Spinal cord (tissue), 10 donors: ENCODE measurements at places on chromosomes 12 and 14. TPM values are rescaled to one million over a fixed set of nuclear protein-coding genes. Genes with fewer than 3 reads are reported as not detected.

DNA sequence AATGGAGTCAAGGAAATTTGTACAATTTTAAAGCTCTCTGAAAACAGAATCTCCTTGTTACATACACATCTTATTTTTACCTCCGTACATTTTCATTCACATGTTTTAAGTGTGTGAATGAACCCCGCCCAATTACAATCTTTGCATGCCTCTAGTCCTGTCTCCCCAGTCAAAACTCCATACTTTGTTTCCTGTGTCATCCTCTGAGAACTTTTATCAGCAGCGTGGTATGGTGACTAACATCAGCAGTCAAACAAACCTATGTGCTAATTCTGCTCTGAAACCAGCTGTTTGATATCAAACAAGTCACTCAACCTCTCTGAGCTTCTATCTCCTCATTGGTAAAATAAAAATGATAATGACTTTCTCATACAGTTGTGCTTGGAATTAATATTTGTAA, 15.8 kb upstream of the ERGIC2 start:
- H3K4me3 ChIP-seq: no peak overlapping the region
- H3K27ac ChIP-seq: no peak overlapping the region
- H3K4me1 ChIP-seq: no peaks in the 10 kb centered on the region

- H3K4me3 ChIP-seq: no peak overlapping the region
- no peak overlapping the region for H3K27ac ChIP-seq
- no peaks in the 10 kb centered on the region for H3K4me1 ChIP-seq
- H3K36me3 ChIP-seq: no peaks in the 10 kb centered on the region
These were observed 194.0 kb upstream of the ALG10 start for GRCh38 chr12:33828326-33828725.

- H3K36me3 ChIP-seq: no peaks in the 10 kb centered on the region
- H3K4me3 ChIP-seq: no peak overlapping the region
- DNase-seq: peak; percentile 85
- peaks cover 5% of the 10 kb centered on the region for H3K4me1 ChIP-seq
- H3K27me3 ChIP-seq: no peaks in the 10 kb centered on the region
- no peak overlapping the region for H3K27ac ChIP-seq
These were observed 101.0 kb upstream of the PRMT8 start for GRCh38 chr12:3389986-3390385.

- H3K4me3 ChIP-seq: no peak overlapping the region
- H3K27me3 ChIP-seq: no peaks in the 10 kb centered on the region
- H3K4me1 ChIP-seq: peaks cover 5% of the 10 kb centered on the region
- DNase-seq: no peak
- no peaks in the 10 kb centered on the region for H3K36me3 ChIP-seq
- H3K27ac ChIP-seq: no peak overlapping the region
These were observed 281.8 kb downstream of the KSR2 start for GRCh38 chr12:117686911-117687377.

- H3K36me3 ChIP-seq: no peaks in the 10 kb centered on the region
- H3K27ac ChIP-seq: no peak overlapping the region
- no peak overlapping the region for H3K4me3 ChIP-seq
- H3K27me3 ChIP-seq: no peaks in the 10 kb centered on the region
- DNase-seq: no peak
These were observed 307.1 kb downstream of the RPL10L start for GRCh38 chr14:46344327-46344937.

SLCO1B1 gene
- not detected for polyA plus RNA-seq

- no peaks in the 10 kb centered on the region for H3K27me3 ChIP-seq
- H3K4me3 ChIP-seq: no peak overlapping the region
- peaks cover 5% of the 10 kb centered on the region for H3K4me1 ChIP-seq
- no peak overlapping the region for H3K27ac ChIP-seq
These were observed 12.8 kb downstream of the SERPINA1 start for GRCh38 chr14:94375552-94376107.

DNA sequence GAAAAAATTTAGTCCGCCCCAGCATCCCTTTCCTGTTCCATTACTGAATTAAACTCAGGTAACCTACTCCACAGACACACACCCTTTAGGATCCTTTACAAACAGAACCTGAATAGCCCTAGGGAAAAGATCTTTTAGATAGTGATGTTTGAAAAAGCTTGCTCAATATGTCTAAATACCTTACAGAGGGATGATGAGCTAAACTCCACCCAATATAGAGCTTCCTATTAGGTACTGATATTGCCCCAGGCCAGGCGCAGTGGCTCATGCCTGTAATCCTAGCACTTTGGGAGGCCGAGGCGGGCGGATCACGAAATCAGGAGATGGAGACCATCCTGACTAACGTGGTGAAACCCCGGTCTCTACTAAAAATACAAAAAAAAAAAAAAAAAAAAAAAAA, 50.1 kb downstream of the FERMT2 start:
- no peaks in the 10 kb centered on the region for H3K36me3 ChIP-seq
- no peak overlapping the region for H3K4me3 ChIP-seq
- H3K27me3 ChIP-seq: no peaks in the 10 kb centered on the region
- DNase-seq: no peak
- H3K4me1 ChIP-seq: no peaks in the 10 kb centered on the region

DNA sequence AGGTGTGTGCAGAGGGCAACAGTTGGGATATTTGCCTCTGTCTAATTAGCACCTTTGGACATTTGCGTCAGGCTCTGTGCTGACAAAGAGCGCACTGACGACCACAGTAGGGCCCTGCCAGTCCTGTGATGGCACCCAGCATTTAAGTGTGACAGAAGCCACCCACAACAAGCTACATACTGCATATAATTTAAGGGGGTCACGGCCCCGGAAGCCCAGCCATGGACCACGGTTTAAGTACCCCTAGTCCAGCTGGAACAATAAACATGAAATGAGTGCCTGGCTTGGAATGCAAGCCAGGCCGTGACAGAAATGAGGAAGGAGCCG, 16.8 kb upstream of the DYNC1H1 start:
- peak overlapping the region; percentile 85 for H3K4me3 ChIP-seq
- DNase-seq: no peak

DNA sequence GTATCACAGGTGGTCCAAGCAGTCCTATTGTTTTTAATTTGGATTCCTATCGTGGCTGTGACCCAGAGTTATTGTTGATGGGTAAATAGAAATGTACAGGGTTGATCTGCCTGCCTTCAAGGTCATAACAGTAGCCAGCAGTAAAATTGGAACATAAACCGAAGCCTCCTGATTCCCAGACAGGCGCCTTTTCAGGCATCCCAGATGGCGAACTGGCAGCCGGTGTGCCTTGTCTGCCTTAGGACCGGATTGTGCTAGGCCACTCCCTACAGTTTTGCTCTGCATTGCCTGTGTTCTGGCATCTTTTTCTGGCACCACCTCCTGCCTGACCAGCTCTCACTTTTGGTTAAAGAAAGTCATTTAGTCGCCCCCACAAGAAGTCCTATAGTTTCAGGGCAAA, 22.2 kb downstream of the TMEM117 start:
- DNase-seq: no peak
- H3K4me3 ChIP-seq: no peak overlapping the region
- H3K36me3 ChIP-seq: no peaks in the 10 kb centered on the region
- H3K27ac ChIP-seq: no peak overlapping the region
- no peaks in the 10 kb centered on the region for H3K27me3 ChIP-seq
- H3K4me1 ChIP-seq: no peaks in the 10 kb centered on the region

THAP2 gene
- polyA plus RNA-seq: 18.6 TPM

DNA sequence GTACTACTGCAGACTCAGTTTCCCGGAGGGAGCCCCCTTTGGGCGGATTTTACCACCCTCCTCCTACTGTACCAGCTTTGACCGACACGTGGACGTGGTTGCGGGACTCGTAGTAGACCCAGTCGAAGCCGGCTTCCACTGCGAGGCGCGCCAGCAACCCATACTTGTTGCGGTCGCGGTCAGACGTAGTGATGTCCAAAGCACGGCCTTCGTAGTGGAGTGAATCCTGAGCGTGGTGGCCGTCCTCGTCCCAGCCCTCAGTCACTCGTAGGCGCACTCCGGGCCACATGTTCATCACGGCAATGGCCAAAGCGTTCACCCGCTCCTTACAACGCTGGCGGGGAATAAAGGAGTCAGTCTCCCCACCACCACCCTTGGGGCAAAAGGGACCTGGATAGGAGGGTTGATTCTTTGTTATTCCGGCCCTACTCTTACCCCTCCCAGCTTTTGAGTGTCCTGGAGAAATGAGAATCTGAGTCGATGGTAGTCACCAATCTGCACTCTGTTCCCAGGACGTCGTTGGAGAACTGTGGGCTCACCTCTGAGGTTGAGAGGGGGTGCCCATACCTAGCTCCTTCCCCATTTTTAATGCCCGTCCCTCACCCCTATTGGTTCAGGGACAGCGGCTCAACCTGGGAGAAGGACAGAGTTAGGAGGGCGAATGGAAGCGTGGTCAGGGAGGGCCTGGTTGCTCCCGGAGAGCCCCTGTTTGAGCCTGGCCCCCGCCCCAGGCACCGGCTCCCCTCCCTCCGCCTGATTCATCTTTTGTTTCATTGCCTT, 3.4 kb downstream of the DHH start:
- peaks cover 66% of the 10 kb centered on the region for H3K4me1 ChIP-seq
- peak overlapping the region; percentile 53 for H3K4me3 ChIP-seq
- H3K36me3 ChIP-seq: peaks cover 5% of the 10 kb centered on the region
- peaks cover 66% of the 10 kb centered on the region for H3K27me3 ChIP-seq
- DNase-seq: no peak

GRCh38 chr14:21071225-21072030, 1.3 kb downstream of the ARHGEF40 start:
- no peaks in the 10 kb centered on the region for H3K27me3 ChIP-seq
- DNase-seq: no peak
- peak overlapping the region; percentile 89 for H3K4me3 ChIP-seq
- peaks cover 37% of the 10 kb centered on the region for H3K36me3 ChIP-seq

TMEM132D gene
- polyA plus RNA-seq: 15.7 TPM

TPPP2 gene
- 0.59 TPM for polyA plus RNA-seq

DNA sequence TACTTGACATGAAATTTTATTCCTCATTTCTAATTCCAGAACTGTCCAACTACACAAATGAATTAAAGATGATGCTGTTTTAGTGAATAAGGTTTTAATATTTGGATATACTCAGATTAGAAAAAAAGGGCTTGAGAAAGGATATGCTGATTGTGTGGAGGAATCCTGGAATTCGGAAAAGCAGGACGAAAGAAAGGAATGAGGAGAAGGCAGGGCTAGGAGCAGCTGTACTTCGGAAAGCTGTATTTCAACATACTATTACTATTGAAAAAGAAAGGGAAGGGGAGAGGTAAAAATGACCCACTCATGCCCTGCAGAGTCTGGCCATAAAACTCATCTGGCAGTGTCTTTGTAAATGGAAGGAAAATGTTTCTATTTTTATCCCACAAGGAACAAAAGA, 63.1 kb upstream of the PLBD1 start:
- DNase-seq: no peak
- no peaks in the 10 kb centered on the region for H3K27me3 ChIP-seq
- no peak overlapping the region for H3K27ac ChIP-seq
- H3K4me1 ChIP-seq: no peaks in the 10 kb centered on the region
